ENCODE measurements at places on chromosomes 4 and X.

- DNase-seq: no peak
These were observed 86.4 kb upstream of the CHRDL1 start for GRCh38 chrX:110881971-110882370.

DNA sequence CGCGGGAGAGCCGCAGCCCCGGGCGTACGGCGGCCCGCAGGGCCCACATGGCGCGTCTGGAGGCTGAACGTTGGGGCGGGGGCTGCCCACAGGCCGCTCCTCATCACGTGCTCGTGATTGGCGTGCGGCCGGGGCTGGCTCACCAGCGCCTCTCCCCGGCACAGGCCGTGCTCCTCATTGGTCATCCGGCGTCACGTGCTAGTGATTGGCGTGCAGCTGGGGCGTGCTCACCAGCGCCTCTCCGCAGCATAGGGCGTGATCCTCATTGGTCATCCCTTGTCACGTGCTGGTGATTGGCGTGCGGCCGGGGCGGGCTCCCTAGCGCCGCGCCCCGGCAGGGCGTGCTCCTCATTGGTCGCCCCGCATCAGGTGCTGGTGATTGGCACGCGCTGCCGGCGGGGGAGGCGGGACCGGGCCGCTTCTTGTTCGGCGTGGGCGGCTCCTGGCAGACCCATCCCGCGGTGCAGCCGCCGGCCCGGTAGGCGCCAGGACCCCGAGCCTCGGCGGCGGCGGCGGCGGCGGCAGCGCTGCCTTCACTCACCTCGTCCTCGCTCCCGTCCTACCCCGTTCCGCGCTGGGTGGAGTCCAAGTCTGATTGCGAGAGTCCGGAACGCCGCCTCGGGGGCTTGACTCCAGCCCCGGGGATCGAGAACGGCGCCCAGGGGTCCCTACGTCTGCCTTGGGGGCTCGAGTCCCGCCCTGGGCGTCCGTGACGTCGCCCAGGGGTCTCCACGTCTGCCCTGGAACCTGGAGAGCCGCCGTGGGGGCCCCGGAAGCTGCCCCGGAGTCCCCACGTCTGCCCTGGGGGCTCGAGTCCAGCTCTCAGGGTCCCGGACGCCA lies at the start of gene GTPBP6:
Gene GTPBP6 (minus strand): TSS at position 58 of the 840 bp plus-strand sequence. CDS start 9 bp downstream, at position 49.
- peak; percentile 100 for DNase-seq

DNA sequence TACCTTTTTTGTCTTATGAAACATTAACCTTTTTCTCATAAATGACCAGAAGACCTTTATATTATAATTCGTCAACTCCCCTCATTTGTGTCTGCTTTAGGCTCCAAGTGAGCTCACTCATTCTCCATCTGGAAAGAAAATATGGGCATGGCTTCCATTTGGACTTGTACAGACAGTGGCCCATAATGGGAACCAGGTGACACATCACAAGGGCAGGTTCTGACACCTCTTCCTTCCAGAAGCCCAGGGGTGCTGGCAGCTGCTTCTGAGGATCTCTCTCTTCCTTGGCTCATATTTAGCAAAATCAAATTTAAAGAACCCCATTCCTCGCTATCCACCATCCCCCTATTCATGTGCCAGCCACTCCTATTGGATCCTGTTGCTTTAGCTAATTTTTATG lies 69.6 kb downstream of the CD38 start:
- DNase-seq: no peak

DNA sequence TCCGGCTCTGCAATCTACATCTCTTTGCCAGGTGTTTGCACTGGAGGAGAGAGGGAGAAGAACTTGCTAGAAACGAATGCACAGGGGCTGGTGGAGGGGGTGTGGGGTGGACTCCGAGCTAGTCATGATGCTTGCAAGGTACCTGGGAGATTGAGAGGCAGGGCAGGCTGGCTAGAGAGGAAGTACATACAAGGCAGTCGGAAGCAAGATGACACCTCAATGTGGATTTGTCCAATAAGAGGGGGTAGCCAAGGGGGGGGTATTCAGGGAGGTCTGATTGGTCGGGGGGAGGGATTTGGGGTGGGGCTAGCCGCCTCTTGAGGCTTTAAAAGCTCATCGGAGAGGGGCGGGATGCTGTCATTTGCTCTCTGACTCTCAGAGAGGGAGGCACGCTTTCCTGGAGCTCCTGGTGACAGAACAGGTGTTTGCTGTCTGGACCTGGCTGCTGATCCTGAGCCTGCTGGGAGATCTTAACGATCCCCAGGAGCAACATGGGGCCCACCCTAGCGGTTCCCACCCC lies at the start of gene GPR50:
Gene GPR50 (plus strand): TSS at position 354 of the 520 bp plus-strand sequence. CDS start 138 bp downstream, at position 492.
- no peak for DNase-seq

- DNase-seq: peak; percentile 68
These were observed 8.3 kb upstream of the AGA start for GRCh38 chr4:177450426-177451107.

- no peak for DNase-seq
These were observed 370.4 kb upstream of the CPEB2 start for GRCh38 chr4:14631806-14632440.

- DNase-seq: no peak
These were observed 260.5 kb downstream of the MAPK10 start for GRCh38 chr4:86099348-86099747.

DNA sequence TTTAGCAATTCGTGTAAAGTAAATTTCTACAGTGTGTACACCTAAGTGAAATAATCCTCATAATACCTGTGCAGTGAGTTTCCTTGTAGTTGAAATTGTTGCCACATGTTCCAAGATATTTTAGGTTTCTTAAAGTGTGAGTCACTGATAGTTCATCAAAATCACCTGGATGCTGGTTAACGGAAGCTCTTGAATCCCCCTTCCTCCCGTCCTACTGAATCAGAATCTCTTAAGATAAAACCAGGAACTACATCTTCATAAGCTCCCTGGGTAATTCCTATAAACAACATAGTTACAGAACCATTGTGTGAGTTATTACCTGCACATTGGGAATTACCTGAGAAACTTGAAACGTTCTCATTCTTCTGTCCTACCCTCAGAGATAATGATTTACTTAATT lies 197.4 kb upstream of the HS3ST1 start:
- DNase-seq: no peak

- no peak for DNase-seq
These were observed 120.0 kb upstream of the SHISA3 start for GRCh38 chr4:42277291-42277690.

DNA sequence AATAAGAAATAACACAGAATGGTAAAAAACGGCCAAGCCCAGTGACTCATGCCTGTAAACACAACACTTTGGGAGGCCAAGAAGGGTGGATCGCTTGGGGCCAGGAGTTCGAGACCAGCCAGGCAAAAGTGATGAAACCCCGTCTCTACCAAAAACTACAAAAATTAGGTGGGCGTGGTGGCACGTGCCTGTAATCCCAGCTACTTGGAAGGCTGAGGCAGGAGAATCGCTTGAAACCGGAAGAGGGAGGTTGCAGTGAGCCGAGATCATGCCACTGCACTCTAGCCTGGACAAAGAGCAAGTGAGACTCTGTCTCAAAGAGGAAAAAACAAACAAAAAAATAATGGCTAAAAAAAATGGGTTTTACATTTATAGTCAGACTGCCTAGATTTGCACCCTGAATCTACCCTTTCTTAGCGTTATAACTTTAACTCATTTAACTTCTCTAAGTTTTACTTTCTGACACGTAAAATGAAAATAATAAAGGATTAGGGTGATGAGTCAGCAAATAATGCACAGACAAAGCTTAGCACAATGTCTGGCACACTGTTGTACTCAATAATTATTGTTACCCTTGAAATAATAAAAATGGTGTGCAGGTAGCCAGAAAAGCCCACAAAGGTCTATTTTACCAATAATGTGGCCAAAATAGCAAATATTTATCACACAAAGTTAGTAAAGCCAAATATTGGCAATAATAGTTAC lies 55.0 kb downstream of the ATP11C start:
- DNase-seq: no peak

- DNase-seq: no peak
These were observed 67.2 kb upstream of the TFDP3 start for GRCh38 chrX:133285341-133285740.

- peak; percentile 22 for DNase-seq
These were observed 73.7 kb upstream of the SLC25A43 start for GRCh38 chrX:119325456-119325855.

- peak; percentile 72 for DNase-seq
These were observed 560 bp upstream of the TMSB4X start for GRCh38 chrX:12974305-12974795.

- DNase-seq: no peak
These were observed 15.2 kb upstream of the HMX1 start for GRCh38 chr4:8886612-8887406.

DNA sequence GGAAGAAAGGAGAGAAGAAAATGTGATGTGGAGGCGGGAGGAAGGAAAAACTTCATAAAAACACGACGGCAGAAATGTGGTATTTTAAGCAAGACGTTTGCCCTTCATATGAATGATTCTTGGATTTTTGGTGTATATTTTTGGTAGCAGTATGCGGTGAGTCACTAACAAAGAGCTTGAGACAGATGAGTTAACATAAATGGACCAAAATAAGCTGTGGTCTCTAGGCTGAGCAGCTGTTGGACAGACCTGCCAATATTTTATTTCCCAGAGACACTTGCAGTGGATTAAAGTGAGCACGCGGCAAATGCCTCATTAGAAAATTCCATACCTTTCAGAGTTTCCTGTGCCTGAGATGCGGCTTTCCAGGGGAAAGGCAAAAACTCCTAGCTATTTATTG lies 43.1 kb upstream of the RPS6KA3 start:
- peak; percentile 74 for DNase-seq

DNA sequence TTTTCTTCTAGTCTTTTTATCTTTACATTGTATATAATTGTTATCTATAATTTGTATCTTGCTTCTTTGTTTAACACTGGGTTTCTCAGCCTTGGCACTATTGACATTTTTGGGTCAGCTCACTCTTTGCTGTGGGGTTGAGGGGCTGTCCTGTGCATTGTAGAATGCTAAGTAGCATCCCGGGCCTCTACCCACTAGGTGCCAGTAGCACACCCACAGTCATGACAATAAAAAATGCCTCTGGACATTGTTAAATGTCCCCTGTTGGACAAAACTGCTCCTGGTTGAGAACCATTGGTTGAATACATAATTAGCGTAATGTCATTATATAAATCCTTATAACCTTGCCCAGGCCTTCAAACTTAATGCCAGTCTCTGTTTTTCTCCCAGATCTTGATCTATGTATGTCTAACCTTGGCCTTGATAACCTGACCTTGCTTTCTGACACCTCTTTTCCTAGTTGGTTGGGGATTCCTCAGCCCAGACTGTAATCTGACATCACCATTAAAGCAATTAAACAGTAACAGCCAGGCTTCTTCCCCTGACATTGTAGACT lies 46.1 kb downstream of the DCX start:
- no peak for DNase-seq

- DNase-seq: no peak
These were observed 116.7 kb upstream of the TEX13D start for GRCh38 chrX:124215786-124216185.

- no peak for DNase-seq
These were observed 391.5 kb downstream of the GASK1B start for GRCh38 chr4:157781361-157781760.

DNA sequence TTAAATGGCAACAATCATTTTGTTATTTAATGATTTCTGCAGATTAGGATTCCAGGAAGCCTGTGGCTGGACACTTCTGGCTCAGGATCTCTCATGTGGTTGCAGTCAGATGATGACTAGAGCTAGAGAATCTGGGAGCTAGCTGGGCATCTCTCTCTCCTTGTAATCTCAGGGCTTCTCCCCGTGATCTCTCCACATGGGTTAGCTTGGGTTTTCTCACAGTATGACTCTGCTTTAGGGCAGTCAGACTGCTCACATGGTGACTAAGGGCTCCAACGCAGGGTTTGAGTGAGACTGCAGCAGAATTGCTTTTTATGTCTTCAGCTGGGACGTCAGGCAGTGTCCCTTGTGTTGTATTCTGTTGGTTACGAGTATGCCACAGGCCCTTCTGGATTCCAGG lies 361.4 kb downstream of the CBLL2 start:
- peak; percentile 64 for DNase-seq

DNA sequence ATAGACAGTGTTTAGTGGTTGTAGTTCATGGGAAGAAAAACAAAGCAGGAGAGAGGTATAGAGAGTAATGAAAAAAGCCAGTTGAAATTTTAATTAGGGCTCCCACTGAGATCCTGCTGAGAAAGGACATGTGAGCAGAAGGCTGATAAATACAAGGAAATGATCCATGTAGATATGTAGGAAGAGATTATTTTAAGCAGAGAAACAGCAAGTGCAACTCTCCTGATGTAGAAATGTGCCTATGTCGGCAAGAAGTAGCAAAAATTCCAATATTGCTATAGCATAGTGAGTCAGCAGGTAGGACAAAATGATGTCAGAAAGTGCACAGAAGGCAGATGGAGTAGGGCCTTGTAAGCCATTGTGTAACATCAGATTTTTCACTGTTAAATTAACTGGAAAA lies 1027.3 kb downstream of the PCDH18 start:
- DNase-seq: no peak

- DNase-seq: peak; percentile 80
These were observed 3.3 kb downstream of the IL13RA1 start for GRCh38 chrX:118730500-118731247.

GRCh38 chrX:39613997-39614679 lies 483.6 kb downstream of the BCOR start:
- no peak for DNase-seq

DNA sequence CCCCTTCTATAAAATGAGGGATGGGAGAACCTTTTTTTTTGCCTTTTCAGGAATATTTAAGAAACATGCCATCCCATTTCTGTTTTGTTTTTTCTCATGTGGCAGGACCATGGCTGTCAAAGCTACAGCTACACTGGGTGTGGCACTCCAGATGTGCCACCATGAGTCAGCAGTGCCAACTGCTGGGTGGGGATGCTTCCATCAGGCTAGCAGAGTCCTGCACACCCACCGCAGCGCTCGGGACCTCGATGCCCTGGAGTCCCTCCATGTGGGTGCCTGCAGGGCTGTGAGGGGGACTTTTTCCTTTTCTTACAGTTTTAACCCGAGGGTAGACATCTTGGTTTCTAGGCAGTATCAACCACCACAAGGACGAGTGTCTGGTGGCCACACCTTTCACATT lies 352.6 kb downstream of the NR3C2 start:
- DNase-seq: no peak

- DNase-seq: no peak
These were observed 27.9 kb upstream of the SPP1 start for GRCh38 chr4:87947381-87948160.

- no peak for DNase-seq
These were observed 100.8 kb downstream of the NCAPG start for GRCh38 chr4:17911608-17912007.

DNA sequence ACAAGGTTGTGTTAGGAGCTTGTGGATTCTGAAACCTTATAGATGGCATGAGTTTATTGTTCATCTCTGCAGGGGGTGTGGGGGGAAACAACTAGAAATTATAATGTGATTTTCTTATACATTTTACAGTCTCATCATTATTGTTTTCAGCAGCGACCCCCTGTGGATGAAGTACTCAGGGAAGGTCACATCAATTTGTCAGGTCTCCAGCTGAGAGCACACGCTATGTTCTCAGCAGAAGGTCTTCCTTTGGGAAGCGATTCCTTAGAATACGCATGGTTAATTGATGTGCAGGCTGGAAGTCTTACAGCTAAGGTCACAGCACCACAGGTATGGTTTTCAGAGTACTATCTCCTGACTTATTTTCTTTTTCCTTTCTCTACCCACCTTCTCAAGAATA lies 72.2 kb downstream of the BLTP1 start:
- peak; percentile 5 for DNase-seq

- no peak for DNase-seq
These were observed 155.1 kb downstream of the NR3C2 start for GRCh38 chr4:148287111-148287510.
